ENCODE measurements at places on chromosomes 5 and 9. TPM values are rescaled to one million over a fixed set of nuclear protein-coding genes. Genes with fewer than 3 reads are reported as not detected.

The WDR5 gene
- total RNA-seq, result 64.6 TPM

The DOLPP1 gene
- total RNA-seq, result 17.7 TPM

The MYOZ3 gene
- total RNA-seq, result 0.06 TPM

The SPAG8 gene
- total RNA-seq, result 0.68 TPM

The GRM6 gene
- total RNA-seq, result not detected

The RBM22 gene
- total RNA-seq, result 62.7 TPM

Measured in activated naive CD8-positive, alpha-beta T cell treated with anti-CD3 and anti-CD28 coated beads for 36 hours (primary cell).